ENCODE measurements at places on chromosomes 12 and 14. TPM values are rescaled to one million over a fixed set of nuclear protein-coding genes. Genes with fewer than 3 reads are reported as not detected.

GRCh38 chr12:123043536-123044001, 63.1 kb downstream of the ARL6IP4 start:
- H3K27me3 ChIP-seq: no peaks in the 10 kb centered on the region
- peaks cover 45% of the 10 kb centered on the region for H3K4me1 ChIP-seq
- H3K4me3 ChIP-seq: no peak overlapping the region
- H3K36me3 ChIP-seq: no peaks in the 10 kb centered on the region

DNA sequence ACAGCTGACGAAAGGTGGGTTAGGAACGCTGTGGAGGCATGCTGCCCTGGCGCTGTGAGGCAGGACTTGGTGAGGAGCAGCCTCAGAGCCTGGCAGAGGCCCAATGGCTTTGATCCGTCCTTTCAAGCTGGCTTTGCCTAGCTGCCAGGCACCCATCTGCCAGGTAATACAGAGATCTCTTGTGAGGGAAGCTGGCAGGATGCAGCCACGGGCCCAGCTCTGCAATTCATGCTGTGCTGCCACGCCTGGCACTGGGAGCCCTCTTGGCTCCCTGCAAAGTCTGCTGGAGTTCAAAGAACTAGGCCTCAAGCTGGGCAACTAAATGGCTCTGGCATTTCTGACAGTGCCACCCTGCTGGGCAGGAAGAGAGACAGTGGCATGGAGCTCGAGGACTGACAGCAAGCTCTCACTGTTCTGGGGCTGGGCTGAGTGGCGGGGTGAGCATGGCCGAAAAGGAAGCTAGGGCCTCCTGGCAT, 18.7 kb downstream of the IQSEC3 start:
- no peak overlapping the region for H3K27ac ChIP-seq
- no peaks in the 10 kb centered on the region for H3K27me3 ChIP-seq
- H3K4me3 ChIP-seq: no peak overlapping the region

GRCh38 chr14:68308726-68309520, 483.9 kb downstream of the ZFP36L1 start:
- H3K27ac ChIP-seq: peak overlapping the region; percentile 4
- H3K36me3 ChIP-seq: no peaks in the 10 kb centered on the region
- no peaks in the 10 kb centered on the region for H3K27me3 ChIP-seq
- DNase-seq: no peak
- peaks cover 7% of the 10 kb centered on the region for H3K4me1 ChIP-seq
- H3K4me3 ChIP-seq: no peak overlapping the region

DNA sequence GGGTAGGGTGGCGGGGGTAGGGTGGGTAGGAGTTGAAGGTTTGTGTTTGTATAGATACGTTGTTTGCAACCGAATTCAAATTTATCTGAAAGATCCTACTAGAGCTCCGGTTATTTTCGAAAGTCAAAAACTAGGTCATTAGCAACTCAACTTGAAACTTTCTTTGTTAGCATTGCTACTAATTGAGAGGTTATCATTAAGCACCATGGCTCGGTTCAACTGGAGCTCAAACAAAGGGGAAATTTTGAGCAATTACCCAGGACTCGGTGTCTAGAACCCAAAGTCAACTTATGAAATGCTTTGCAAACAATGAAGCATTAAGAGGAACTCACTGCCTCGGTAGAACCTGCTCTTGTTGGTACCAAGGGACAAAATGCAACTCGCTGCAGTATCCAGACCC, 207.7 kb downstream of the BCAT1 start:
- H3K27ac ChIP-seq: no peak overlapping the region
- H3K4me3 ChIP-seq: no peak overlapping the region
- no peaks in the 10 kb centered on the region for H3K27me3 ChIP-seq
- no peaks in the 10 kb centered on the region for H3K4me1 ChIP-seq

DNA sequence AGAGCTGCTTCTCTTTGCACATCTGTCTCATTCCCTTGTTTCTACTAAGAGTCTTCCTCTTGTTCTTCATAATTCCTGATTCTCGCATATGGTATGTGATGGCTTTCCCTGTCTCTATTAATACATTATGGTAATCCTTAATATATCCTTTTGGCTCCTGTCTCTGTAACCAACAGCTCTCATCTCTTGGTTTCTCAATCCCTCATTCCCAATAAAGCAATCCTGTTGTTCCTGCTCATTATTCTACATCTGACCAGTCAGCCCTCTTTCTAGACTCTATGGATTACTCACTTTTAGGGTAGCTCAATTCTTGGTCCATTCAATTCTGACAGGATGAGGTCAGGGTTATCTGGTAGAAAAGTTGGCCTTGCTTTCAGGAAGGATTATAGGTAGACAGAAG, 349.9 kb downstream of the LRIG3 start:
- no peaks in the 10 kb centered on the region for H3K27me3 ChIP-seq
- no peaks in the 10 kb centered on the region for H3K4me1 ChIP-seq
- no peak for DNase-seq

GRCh38 chr12:80805106-80805505, 88.4 kb downstream of the MYF5 start:
- H3K4me1 ChIP-seq: no peaks in the 10 kb centered on the region
- peaks cover 6% of the 10 kb centered on the region for H3K36me3 ChIP-seq
- no peak overlapping the region for H3K4me3 ChIP-seq
- H3K27me3 ChIP-seq: no peaks in the 10 kb centered on the region
- DNase-seq: no peak

- no peak overlapping the region for H3K4me3 ChIP-seq
- no peaks in the 10 kb centered on the region for H3K4me1 ChIP-seq
Measured at GRCh38 chr14:99136047-99136400, 136.0 kb downstream of the BCL11B start.

DNA sequence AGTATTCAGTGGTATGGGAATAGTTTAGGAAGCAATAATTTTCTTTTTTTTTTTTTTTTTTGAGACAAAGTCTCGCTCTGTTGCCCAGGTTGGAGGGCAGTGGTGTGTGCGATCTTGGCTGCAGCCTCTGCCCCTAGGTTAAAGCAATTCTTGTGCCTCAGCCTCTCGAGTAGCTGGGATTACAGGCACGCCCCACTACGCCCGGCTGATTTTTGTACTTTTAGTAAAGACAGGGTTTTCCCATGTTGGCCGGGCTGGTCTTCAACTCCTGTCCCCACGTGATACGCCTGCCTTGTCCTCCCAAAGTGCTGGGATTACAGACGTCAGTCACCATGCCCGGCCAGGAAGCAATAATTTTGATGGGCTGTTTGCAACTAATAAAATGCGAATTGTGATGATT, 62.1 kb downstream of the ATG14 start:
- peaks cover 27% of the 10 kb centered on the region for H3K36me3 ChIP-seq
- peaks cover 23% of the 10 kb centered on the region for H3K4me1 ChIP-seq
- no peak for DNase-seq
- no peaks in the 10 kb centered on the region for H3K27me3 ChIP-seq
- H3K27ac ChIP-seq: no peak overlapping the region

DNA sequence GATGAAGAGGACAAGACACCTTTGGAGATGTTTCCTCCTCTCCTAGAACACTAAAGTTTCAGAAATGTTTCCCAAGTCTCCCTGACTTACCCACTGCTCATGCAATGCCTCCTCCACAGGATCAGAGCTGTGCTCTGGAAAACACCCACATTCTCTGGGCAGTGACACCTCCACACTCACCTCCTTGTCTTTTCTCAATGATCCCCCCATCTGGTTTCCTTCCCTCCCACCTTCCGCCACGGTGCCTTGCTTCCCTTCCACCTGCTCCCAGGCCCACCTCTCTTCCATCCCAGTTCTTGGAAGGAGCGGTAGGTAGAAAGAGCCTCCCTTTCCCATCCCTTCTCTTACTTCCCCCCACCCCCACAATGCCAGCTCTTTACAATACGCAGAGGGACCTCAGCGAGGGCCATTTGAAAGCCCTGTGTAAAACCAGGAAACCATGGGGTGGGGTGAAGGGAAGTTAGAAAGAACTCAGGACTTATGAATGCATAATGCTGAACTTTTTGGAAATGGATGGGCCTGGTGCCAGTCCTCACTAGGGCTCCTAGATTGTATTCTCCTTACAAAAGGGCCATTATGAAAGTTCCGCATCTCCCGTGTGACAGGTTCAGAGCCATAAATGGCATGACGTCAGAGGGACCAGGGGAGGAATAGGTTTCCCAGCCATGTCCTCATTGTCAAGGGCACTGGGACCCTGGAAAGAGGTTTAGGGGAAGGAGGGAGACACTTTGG, 12.8 kb downstream of the FBLN5 start:
- no peak overlapping the region for H3K4me3 ChIP-seq
- DNase-seq: no peak
- peak overlapping the region; percentile 16 for H3K27ac ChIP-seq
- H3K4me1 ChIP-seq: peaks cover 26% of the 10 kb centered on the region
- H3K36me3 ChIP-seq: peaks cover 5% of the 10 kb centered on the region

GRCh38 chr14:72243309-72244293, 311.4 kb downstream of the RGS6 start:
- no peak for DNase-seq
- H3K27me3 ChIP-seq: no peaks in the 10 kb centered on the region
- H3K4me3 ChIP-seq: no peak overlapping the region
- H3K36me3 ChIP-seq: no peaks in the 10 kb centered on the region
- H3K27ac ChIP-seq: no peak overlapping the region

DNA sequence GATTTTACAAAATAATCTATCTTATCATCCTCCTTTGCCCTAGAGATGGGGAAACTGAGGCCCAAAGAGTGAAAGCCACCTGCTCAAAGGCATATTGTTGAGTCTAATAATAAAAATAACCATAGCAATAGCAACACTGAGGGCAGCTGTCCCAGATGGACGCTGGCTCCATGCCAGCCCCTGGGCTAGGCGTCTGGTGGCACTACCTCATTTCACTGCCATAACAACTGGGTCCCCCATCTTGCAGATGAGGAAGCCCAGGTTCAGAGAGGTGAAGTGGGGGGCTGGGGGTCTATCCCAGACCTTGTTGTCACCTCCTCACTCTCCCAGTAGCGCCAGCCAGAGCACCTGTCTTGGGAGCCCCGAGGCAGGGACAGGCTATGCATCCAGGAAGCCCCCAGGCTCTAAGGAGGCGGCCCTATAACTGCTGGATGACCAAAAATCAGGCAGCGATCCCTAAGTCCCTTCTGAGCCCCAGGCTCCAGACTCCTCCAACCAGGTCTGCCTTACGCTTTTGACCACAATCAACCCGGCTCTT, 12.8 kb downstream of the BDKRB2 start:
- no peaks in the 10 kb centered on the region for H3K36me3 ChIP-seq
- no peak for DNase-seq
- H3K27ac ChIP-seq: no peak overlapping the region
- no peaks in the 10 kb centered on the region for H3K4me1 ChIP-seq
- no peak overlapping the region for H3K4me3 ChIP-seq
- no peaks in the 10 kb centered on the region for H3K27me3 ChIP-seq

DNA sequence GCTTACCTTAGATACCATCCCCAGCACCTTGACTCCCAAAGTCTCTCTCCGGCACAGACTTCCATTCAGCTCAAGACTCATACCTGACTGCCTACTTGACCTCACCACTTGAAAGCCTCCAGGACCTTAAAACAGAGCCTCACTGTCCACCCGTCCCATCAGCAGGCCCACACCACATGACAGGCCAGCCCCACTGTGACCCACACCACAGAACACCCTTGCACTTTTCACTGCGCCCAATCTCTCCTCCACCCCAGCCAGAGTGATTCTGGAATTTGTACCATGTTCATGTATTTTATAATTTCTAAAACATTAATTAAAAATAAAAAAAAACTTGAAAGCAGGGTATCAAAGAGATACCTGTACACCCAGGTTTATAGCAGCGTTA, 28.0 kb upstream of the PLEKHG6 start:
- no peak overlapping the region for H3K27ac ChIP-seq
- H3K36me3 ChIP-seq: no peaks in the 10 kb centered on the region
- H3K4me1 ChIP-seq: no peaks in the 10 kb centered on the region
- DNase-seq: no peak

DNA sequence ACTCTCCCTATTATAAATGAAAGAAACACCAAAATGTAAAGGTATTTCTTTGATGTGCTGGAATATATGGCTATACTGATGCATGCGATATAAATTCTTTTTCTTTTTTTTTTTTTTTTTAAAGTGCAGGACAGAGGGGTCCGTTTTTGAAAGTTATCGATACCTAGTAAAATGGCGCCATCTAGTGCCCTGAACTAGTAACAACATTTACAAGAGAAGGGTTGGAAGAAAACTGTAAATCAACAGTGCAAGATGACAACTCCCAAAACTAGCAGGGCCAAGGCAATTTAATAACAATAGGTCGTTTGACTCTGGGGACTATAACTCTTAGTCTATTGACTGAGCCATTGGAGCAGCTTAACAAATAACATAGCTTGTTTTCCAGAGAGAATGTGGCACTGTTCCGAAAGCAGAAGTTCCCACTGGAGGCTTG, 137.7 kb downstream of the SPTSSA start:
- no peak overlapping the region for H3K4me3 ChIP-seq
- no peaks in the 10 kb centered on the region for H3K4me1 ChIP-seq
- no peak for DNase-seq
- no peak overlapping the region for H3K27ac ChIP-seq

DNA sequence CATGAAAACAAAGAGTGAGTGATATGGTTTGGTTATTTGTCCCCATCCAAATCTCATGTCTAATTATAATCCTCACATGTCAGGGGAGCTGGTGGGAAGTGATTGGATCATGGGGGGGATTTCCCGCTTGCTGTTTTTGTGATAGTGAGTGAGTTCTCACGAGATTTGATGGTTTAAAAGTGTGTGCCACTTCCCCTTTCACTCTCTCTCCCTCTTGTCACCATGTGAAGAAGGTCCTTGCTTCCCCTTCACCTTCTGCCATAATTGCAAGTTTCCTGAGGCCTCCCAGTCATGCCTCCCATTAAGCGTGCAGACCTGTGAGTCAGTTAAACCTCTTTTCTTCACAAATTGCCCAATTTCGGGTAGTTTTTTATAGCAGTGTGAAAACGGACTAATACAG, 2.1 kb upstream of the ATXN7L3B start:
- no peak overlapping the region for H3K4me3 ChIP-seq
- no peak for DNase-seq
- H3K27ac ChIP-seq: no peak overlapping the region
- H3K36me3 ChIP-seq: no peaks in the 10 kb centered on the region

GRCh38 chr12:68673788-68674187, 13.0 kb upstream of the NUP107 start:
- H3K4me3 ChIP-seq: no peak overlapping the region
- no peak for DNase-seq
- no peak overlapping the region for H3K27ac ChIP-seq
- no peaks in the 10 kb centered on the region for H3K27me3 ChIP-seq
- no peaks in the 10 kb centered on the region for H3K4me1 ChIP-seq

- H3K4me1 ChIP-seq: no peaks in the 10 kb centered on the region
- no peak overlapping the region for H3K4me3 ChIP-seq
- H3K27ac ChIP-seq: no peak overlapping the region
- no peak for DNase-seq
- H3K36me3 ChIP-seq: no peaks in the 10 kb centered on the region
Measured at GRCh38 chr14:81303258-81303935, 82.6 kb upstream of the GTF2A1 start.

The ADAM20 gene
- total RNA-seq: 0.59 TPM

The VSIG10 gene
- 11.0 TPM for total RNA-seq

The ERO1A gene
- 12.2 TPM for total RNA-seq

The SDR9C7 gene
- total RNA-seq: 0.28 TPM

The SIX1 gene
- total RNA-seq: not detected

The SLC6A15 gene
- not detected for total RNA-seq
